Osteocyte (in vitro differentiated cells): ENCODE measurements at places on chromosomes 13 and 19. TPM values are rescaled to one million over a fixed set of nuclear protein-coding genes. Genes with fewer than 3 reads are reported as not detected.

- DNase-seq, result no peak
Measured at GRCh38 chr19:39200803-39201115, 3.3 kb downstream of the SYCN start.

- no peak for DNase-seq
Measured at GRCh38 chr19:14530005-14530348, 583 bp downstream of the TECR start.

DNA sequence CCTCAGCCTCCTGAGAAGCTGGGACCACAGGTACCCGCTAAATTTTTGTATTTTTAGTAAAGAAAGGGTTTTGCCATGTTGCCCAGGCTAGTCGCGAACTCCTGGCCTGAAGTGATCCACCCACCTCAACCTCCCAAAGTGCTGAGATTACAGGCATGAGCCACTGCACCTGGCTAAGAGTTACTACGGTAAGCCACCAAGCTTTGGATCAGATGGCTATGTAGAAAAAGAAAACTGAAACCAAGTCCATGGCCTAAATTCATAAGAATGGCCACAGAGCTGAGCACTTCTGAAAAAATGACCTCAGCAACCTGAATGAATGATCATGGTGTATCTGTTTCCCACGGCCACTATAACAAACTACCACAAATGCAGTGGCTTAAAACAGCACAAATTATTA, 9.4 kb downstream of the OPA3 start:
- no peak for DNase-seq

- DNase-seq, result no peak
Measured at GRCh38 chr19:10612499-10613119, 12.7 kb upstream of the SLC44A2 start.

DNA sequence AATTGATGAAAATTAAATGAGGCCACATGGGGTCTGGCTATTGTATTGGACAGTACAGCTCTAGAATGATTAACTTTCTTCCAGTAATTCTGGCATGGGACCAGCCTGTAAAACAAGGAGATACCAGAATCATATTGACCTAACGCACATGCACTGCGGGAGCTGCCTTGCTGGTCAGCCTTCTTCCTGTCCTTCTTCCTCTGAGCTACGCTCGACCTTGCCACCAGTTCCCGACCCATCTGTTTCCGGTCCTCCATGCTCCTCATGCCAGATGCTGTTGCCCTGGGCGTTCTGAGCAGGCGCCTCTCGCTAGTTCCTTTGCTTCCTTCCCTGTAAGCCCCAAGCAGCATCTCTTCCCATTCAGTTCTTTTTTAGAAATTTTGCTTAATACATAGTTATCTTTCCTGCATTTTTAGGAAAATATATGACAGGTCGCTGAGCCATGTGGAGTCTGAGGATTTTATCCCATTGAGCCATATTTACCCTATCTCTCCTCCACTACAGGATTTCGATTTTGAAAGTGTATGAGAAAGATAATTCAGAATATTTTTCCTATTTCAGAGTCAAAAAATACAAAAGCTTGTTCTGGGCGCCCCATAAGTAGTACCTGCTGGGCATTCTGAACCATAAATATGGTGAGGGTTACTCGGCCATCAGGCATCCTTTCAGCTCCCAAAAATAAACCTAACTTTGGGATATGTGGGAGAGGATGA, 38.6 kb downstream of the TNFRSF19 start:
- DNase-seq, result no peak

The UGGT2 gene
- 33.6 and 34.1 TPM in 2 replicates for total RNA-seq
